ENCODE measurements at places on chromosomes 4 and X.

DNA sequence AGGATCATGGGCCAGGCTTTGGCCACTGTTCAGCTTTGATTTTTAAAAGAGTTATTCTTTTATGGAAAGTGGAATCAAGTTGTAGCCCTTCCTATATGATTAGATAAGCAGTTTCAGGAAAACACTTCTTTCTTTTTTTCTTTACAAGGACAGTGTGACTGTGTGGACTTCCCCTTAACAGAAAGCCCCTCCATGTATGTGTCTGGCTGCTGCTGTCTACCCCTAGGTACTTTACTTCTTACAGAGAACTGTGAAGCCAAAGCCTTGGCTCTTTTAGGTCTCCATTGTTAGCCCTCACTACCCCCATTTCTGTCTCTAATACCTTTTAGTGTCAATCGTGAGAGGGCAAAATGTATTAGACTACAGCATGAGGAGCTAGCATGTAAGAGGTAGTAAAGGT is 19.1 kb downstream of the VSIG1 start:
- no peak for DNase-seq

GRCh38 chr4:118076958-118077766 is 42.9 kb downstream of the NDST3 start:
- no peak for DNase-seq

- DNase-seq, result no peak
Observed at GRCh38 chrX:101136235-101136634, 38.2 kb downstream of the CENPI start.

DNA sequence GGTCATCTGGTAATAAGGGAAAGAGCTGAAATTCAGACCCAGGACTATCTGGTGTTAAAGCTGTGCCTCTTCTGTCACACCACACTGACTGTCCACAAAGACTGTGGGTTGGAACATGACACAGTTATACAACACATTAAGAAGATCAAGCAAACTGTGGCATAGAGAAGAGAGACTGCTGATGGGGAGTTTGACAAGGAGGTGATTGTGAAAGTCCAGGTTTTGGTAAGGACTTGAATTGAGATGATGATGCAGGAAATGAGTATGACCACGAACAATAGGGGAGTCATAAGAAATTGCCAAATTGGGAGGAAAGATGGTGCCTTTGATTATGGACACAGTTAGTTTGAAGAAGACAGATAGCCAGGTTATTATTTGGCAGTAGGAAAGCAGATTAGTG is 163.4 kb downstream of the PDGFRA start:
- no peak for DNase-seq

GRCh38 chrX:13005661-13006473 is 31.0 kb downstream of the TMSB4X start:
- no peak for DNase-seq

GRCh38 chr4:101253121-101253520 is 94.2 kb downstream of the PPP3CA start:
- DNase-seq, result no peak

- DNase-seq, result no peak
Observed at GRCh38 chrX:132740316-132741123, 217.9 kb downstream of the HS6ST2 start.

DNA sequence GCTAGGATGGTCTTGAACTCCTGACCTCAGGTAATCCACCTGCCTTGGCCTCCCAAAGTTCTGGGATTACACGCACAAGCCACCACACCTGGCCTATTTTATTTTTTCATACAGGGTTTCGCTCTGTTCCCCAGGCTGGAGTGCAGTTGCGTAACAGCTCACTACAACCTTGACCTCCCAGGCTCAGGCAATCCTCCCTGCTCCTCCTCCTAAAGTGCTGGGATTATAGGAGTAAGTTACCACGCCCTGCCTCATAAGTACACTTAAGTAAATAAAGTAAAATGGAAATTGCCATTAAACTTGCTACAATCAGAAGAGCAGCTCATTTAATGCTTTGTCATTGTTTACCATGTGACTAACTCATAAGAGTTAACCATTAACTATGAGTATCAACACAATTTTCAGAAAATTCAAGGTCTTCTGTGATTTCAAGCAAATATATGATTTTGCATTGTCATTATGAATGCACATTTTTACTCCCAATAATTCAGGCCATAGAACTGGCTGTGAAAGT is 12.3 kb downstream of the UGDH start:
- DNase-seq, result no peak

GRCh38 chrX:131988236-131988635 is 34.9 kb upstream of the STK26 start:
- no peak for DNase-seq

DNA sequence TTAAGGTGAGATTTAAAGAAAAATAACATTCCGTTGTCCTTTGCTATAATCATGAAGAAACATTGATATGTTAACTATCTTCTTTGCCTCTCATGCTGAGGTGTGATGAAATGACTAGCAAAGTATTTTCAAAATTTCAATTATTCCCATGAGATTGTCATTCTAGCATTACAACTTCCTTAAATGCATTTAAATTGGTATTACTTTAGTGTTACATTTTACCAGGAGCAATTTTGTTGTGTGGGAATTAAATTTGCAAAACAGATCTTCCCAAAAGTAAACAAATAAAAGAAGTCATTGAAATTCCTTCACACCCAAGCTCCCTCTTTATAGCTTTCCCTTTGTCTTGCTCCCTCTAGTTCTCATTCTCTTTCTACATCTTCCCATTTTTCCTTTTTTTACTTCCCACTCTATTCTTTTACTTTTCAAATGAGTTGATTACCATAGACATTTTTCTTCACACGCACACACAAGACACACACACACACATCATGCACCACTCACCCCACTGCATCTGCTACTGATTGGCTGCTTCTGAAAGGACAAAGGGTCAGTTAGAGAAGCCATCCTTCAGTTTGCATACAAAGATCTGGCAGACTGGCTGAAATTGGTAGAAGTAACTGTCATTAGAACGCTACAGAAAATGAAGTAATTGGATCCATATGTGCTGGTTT is 10.0 kb upstream of the APELA start:
- DNase-seq, result no peak

Data from activated CD8-positive, alpha-beta memory T cell treated with anti-CD3 and anti-CD28 coated beads, Interleukin-2, amount 50 U/mL, for 4 hours (primary cell).